ENCODE measurements at places on chromosomes 7 and 10.

GRCh38 chr10:118842843-118843624, 88.3 kb upstream of the CACUL1 start:
- DNase-seq: no peak

GRCh38 chr10:125983656-125984055, 87.3 kb downstream of the FANK1 start:
- no peak for DNase-seq

- DNase-seq: no peak
Observed at GRCh38 chr10:124014416-124015154, 78.8 kb downstream of the CHST15 start.

DNA sequence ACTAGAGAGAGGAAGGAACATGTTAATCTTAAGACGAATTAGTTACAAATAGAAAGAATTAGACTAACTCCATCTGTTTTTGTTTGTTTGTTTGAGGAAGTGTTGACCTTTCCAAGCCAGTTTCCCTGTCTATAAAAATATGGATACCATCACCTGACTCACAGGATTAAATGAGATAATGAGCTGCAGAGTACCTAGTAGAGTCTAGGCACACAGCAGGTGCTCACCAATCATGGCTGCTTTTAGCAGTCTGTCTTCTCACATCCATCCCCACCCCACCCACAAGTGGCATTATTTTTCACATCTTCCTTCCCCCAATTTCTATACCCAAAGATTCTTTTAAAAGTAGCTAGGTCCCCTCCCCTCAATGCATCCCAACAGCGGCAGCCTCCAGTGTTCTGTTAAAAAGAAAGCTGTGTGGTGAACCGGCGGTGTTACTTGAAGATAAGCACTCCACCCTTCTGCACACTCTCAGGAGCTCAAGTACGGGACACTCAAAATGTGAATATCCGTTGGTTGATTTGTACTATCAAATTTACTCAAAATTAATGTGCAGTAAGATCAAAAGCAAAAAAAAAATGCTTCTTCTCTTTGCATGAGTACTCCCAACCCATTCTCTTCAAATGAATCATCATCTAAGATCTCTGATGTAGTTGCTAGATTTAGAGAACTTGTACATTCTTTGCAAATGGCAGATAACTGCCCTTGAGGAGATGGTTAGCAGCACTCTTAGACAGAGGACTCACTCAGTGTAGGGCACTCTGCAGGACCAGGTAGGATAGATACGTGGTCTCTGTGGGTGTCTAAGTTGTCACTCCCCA, 145.4 kb upstream of the ASAH2 start:
- no peak for DNase-seq

GRCh38 chr7:118040562-118040961, 143.4 kb upstream of the LSM8 start:
- no peak for DNase-seq

Data from AG04449 (cell line).